H9 (cell line): ENCODE measurements at places on chromosomes 13 and 19. TPM values are rescaled to one million over a fixed set of nuclear protein-coding genes. Genes with fewer than 3 reads are reported as not detected.

DNA sequence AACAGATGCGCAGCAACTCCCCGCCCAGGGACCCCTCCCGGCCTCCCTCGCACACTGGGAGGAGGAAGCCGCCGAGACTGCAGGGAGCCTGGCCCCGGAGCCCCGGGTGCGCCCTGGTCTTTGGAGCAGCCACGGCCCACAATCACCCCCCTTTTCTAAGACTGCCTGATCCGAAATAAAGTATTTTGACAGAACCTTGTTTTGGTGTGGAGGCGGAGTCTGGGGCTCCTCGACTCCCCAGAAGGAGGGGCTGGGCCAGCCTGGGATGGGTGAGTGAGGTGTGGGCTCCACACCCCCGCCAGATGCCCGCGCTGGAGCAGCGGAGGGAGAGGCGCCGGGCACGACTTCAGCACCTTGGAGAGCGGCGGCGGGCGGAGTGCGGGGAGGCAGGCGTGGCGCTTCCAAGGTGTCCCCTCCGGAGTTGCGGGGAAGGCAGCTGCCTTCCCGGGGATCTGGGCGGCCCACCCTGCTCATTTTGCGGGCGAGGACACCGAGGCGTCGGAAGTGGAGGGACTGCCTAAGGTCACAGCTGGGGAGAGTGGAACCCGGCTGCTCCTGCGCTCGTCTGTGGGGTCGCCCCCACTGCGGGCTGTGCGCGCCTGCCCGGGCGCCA, 9.4 kb downstream of the SIRT6 start:
- H3K27me3 ChIP-seq = no peaks in the 10 kb centered on the region; the same call in 1 of the 2 replicates
- no peak overlapping the region for H3K27ac ChIP-seq
- no peaks in the 10 kb centered on the region for H3K36me3 ChIP-seq
- peak; percentile 85 for DNase-seq
- peak overlapping the region; percentile 56; the same call in 2 of the 3 replicates for H3K4me3 ChIP-seq
- H3K4me1 ChIP-seq = no peaks in the 10 kb centered on the region

The MEIOSIN gene
- 0.07 TPM in 1 of 2 replicates, not detected in the other for total RNA-seq

DNA sequence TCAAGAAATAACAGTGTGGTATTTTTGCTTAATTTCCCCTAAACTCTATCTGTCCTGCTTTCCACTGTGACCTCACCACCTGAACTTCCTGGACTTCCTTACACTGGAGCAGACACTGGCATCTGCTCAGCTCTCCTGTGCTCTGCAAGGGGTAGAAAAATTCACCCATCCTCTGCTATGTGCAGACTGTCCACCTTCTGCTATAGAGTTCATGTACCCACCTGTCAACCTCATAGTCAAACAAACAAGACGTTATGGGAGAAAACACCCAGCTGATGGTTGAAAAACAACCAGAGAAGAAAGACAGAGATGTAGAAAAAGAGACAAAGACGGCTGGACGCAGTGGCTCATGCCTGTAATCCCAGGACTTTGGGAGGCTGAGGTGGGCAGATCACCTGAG, 12.2 kb downstream of the LAIR1 start:
- no peaks in the 10 kb centered on the region for H3K27me3 ChIP-seq
- DNase-seq = no peak
- no peak overlapping the region for H3K27ac ChIP-seq
- H3K4me1 ChIP-seq = no peaks in the 10 kb centered on the region
- H3K36me3 ChIP-seq = no peaks in the 10 kb centered on the region

The COL5A3 gene
- total RNA-seq = 0.70 and 0.72 TPM in 2 replicates

- no peaks in the 10 kb centered on the region for H3K4me1 ChIP-seq
- no peak overlapping the region for H3K27ac ChIP-seq
- no peak for DNase-seq
These were observed 54.4 kb downstream of the ERCC5 start for GRCh38 chr13:102900193-102900608.

GRCh38 chr13:33639626-33640080, 178.3 kb upstream of the RFC3 start:
- H3K27ac ChIP-seq = no peak overlapping the region
- peaks cover 13% of the 10 kb centered on the region for H3K4me1 ChIP-seq
- DNase-seq = no peak
- no peaks in the 10 kb centered on the region for H3K36me3 ChIP-seq
- no peaks in the 10 kb centered on the region for H3K27me3 ChIP-seq

The TUBA3C gene
- total RNA-seq = not detected in 2 replicates

GRCh38 chr13:62482351-62482750, 1066.7 kb upstream of the PCDH20 start:
- no peak for DNase-seq
- H3K27me3 ChIP-seq = no peaks in the 10 kb centered on the region
- no peak overlapping the region for H3K4me3 ChIP-seq
- no peaks in the 10 kb centered on the region; the same call in 1 of the 2 replicates for H3K4me1 ChIP-seq

DNA sequence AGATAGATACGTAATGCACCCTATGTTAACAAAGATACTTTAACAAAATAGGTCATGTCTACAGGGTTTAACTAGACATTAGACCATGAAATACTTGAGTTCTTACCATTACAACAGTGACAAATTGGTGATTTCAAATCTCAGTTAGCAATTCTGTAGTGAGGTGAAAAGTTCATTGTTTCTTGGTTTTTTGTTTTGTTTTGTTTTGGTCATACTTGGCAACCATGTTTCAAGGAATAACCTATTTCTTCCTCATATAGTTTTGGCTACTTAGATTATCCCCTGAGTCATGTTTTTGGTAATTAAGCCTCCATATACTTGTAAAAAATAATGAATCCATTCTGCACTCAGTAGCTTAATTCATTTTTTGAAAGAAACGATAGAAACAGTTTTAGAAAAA, 1200.4 kb downstream of the DIAPH3 start:
- no peaks in the 10 kb centered on the region for H3K4me1 ChIP-seq
- DNase-seq = no peak
- H3K27ac ChIP-seq = no peak overlapping the region
- no peaks in the 10 kb centered on the region for H3K27me3 ChIP-seq

The BRME1 gene
- 4.7 and 6.7 TPM in 2 replicates for total RNA-seq

- H3K36me3 ChIP-seq = peaks cover 5% of the 10 kb centered on the region; the same call in 1 of the 2 replicates
- no peak for DNase-seq
These were observed 9.7 kb downstream of the GPR42 start for GRCh38 chr19:35380450-35381124.

DNA sequence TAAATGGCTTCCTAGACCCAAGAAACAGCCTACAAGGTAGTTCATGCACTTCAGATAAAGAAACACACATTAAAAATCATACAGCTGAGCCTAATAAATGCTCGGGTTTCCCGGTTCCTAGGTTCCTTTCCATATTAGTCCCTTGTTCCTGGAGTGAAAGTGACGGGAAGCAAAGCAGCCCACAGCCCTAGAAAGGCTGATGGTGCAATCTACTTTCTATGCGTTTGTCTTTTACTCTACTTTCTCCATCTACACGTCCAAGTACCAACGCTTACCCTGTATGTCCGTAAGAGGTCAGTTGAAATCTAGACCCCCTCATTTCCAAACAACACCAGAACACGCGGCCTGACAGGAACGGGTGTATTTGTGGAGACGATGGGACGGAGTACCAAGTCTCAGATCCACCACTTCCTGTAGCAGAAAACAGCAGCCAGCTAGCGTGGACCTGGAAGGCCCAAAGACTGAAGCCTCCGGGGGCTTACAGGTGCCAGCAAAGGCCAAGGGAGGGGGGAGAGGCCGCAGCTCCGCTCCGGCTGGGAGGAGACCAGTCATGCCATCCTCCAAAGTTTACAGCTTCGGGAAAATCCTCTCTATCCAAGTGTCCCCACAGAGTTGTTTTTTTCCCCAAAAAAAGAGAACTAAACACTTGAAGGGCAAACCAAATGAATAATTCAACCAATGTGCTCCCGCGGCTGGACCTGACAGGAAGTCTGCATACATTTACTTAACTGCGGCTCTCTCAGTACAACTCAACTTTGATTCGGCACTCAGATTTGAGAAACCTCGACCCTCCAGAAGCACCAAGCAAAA, 34.1 kb downstream of the STK24 start:
- no peak for DNase-seq
- no peaks in the 10 kb centered on the region for H3K27me3 ChIP-seq
- peaks cover 12% of the 10 kb centered on the region; the same call in 1 of the 2 replicates for H3K36me3 ChIP-seq
- H3K4me3 ChIP-seq = no peak overlapping the region; the same call in 1 of the 2 replicates
- H3K4me1 ChIP-seq = peaks cover 15% of the 10 kb centered on the region; the same call in 1 of the 2 replicates

DNA sequence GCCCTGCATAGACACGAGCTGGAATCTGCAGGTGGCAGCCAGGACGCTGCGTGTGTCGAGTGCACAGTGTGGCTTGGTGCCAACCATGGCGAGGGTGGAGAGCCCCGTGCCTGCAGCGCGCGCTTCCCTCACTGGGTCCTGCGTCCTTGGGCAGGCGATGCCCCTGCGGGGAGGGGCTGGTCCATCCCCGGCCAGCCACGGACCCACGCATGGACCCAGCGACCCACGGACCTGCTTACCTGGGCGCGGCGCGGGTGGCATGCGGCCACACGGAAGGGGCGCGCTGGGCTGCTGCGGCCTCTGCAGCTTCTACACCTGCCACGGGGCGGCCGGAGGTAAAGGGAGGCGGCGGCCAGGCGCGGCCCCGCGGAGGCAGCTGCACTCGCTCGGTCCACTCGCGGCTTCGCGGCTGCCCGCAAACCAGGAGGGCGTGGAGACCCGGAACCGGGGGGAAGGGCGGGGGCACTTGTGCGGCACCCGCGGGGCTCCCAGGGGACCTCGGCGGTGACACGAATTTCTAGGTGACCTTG, 569 bp upstream of the MCF2L start:
- no peak overlapping the region for H3K27ac ChIP-seq
- DNase-seq = no peak
- H3K4me3 ChIP-seq = peak overlapping the region; percentile 73
- H3K4me1 ChIP-seq = no peaks in the 10 kb centered on the region
- H3K27me3 ChIP-seq = no peaks in the 10 kb centered on the region; the same call in 1 of the 2 replicates
- peaks cover 7% of the 10 kb centered on the region; the same call in 1 of the 2 replicates for H3K36me3 ChIP-seq

DNA sequence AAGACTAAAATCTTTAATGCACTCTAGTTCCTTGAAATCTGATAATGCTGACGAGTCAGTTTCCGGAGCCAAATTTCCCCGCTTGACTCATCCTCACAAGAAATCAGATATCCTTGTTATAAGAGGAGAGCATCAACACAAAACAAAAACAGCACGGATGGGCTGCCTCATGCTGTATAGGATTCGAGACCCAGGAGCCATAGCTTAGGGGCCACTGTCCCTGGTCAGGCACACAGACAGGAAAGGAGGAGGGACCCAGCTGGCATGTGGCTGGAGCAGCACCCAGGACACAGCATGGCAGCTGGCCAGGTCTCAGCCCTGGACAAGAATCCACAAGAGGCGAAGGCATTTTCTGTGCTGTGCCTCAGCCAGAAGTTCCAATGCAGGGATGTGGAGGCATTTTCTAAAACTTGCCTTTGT, 110.2 kb upstream of the SPATA13 start:
- H3K27me3 ChIP-seq = no peaks in the 10 kb centered on the region
- H3K36me3 ChIP-seq = peaks cover 8% of the 10 kb centered on the region
- DNase-seq = no peak
- 0 out of 3 replicates have a peak overlapping the region, but pooled peaks have one; percentile 28 for H3K4me3 ChIP-seq
- no peak overlapping the region for H3K27ac ChIP-seq

The PLIN5 gene
- total RNA-seq = 2.7 and 3.9 TPM in 2 replicates

GRCh38 chr19:8113017-8113416, 36.4 kb downstream of the FBN3 start:
- no peak overlapping the region for H3K27ac ChIP-seq
- no peak for DNase-seq
- H3K27me3 ChIP-seq = no peaks in the 10 kb centered on the region
- H3K4me1 ChIP-seq = no peaks in the 10 kb centered on the region
- H3K36me3 ChIP-seq = peaks cover 37% of the 10 kb centered on the region

- H3K4me3 ChIP-seq = peak overlapping the region; percentile 77
- no peaks in the 10 kb centered on the region for H3K36me3 ChIP-seq
- H3K4me1 ChIP-seq = no peaks in the 10 kb centered on the region; the same call in 1 of the 2 replicates
- DNase-seq = no peak
These were observed 20.4 kb downstream of the ZNF574 start for GRCh38 chr19:42096255-42096837.

DNA sequence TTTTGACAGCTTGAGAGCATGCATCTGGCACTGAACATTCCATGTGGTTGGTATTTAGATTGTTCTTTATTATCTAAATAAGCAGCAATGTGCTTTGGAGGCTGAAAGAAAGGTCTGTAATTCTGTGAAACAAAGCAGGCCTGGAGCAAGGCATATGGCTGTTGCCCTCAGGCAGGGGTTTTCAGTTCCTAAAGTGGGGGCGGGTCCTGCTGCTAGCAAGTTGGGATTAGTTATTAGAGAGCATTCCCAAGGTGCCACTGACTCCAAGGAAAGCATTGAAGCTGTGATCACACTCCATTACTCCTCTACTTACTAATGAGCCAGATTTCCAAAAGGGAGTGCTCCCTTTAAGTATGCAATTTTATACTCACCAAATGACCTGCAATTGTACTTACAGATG, 432.2 kb downstream of the OLFM4 start:
- H3K27ac ChIP-seq = no peak overlapping the region
- H3K27me3 ChIP-seq = no peaks in the 10 kb centered on the region
- peaks cover 3% of the 10 kb centered on the region; the same call in 1 of the 2 replicates for H3K36me3 ChIP-seq
- no peaks in the 10 kb centered on the region for H3K4me1 ChIP-seq
- DNase-seq = no peak

- DNase-seq = peak; percentile 54
- H3K27me3 ChIP-seq = no peaks in the 10 kb centered on the region
- no peak within 1 kb of the TSS for H3K27ac ChIP-seq
- H3K4me3 ChIP-seq = peak within 1 kb of the TSS; percentile 95
- H3K36me3 ChIP-seq = no peaks in the 10 kb centered on the region; the same call in 1 of the 3 replicates
- no peaks in the 10 kb centered on the region for H3K4me1 ChIP-seq
These were observed at the start of gene HSPB6 for GRCh38 chr19:35756377-35757230. Gene HSPB6, minus strand, starts transcription at chr19:35757029. Its CDS starts 21 bp downstream, at chr19:35757008.

The VSTM2B gene
- 0.29 and 0.31 TPM in 2 replicates for total RNA-seq

The ERICH4 gene
- not detected in 2 replicates for total RNA-seq

DNA sequence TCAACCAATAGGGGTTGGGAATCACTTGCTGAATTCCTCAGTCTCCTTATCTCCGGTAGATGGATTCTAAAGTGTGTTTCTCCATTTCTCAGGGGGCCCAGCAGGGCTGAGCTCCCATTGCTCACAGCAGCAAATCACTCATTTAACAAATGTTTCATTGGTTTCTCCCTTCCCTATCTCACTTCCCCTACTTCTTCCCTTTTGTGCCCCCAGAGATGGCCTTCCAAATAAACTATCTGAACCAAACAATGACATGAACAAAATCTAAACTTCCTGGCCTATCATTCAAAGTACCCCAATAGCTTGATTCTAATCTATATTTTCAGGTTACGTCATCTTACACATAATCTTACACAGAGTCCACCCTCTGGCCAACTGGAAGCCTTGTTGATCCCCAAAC, 60.4 kb downstream of the DLEU7 start:
- H3K4me1 ChIP-seq = peaks cover 6% of the 10 kb centered on the region; the same call in 1 of the 2 replicates
- no peak overlapping the region for H3K27ac ChIP-seq
- H3K36me3 ChIP-seq = no peaks in the 10 kb centered on the region
- H3K4me3 ChIP-seq = no peak overlapping the region

GRCh38 chr19:38484747-38485146, 51.3 kb downstream of the RYR1 start:
- no peaks in the 10 kb centered on the region for H3K4me1 ChIP-seq
- no peaks in the 10 kb centered on the region for H3K27me3 ChIP-seq
- no peak overlapping the region for H3K4me3 ChIP-seq
- no peak overlapping the region for H3K27ac ChIP-seq
- peaks cover 52% of the 10 kb centered on the region for H3K36me3 ChIP-seq

GRCh38 chr13:43657485-43657884, 129.3 kb downstream of the ENOX1 start:
- H3K4me3 ChIP-seq = no peak overlapping the region
- no peaks in the 10 kb centered on the region for H3K36me3 ChIP-seq
- no peaks in the 10 kb centered on the region for H3K4me1 ChIP-seq
- H3K27me3 ChIP-seq = no peaks in the 10 kb centered on the region
- H3K27ac ChIP-seq = no peak overlapping the region
- no peak for DNase-seq

GRCh38 chr19:49427855-49428546, 2.8 kb downstream of the GFY start:
- no peak overlapping the region for H3K27ac ChIP-seq
- H3K36me3 ChIP-seq = peaks cover 11% of the 10 kb centered on the region
- DNase-seq = peak; percentile 89
- H3K4me3 ChIP-seq = peak overlapping the region; percentile 72
- H3K4me1 ChIP-seq = peaks cover 2% of the 10 kb centered on the region
